Activated CD4-positive, CD25-positive, alpha-beta regulatory T cell (primary cell): ENCODE measurements at places on chromosomes 13 and 19.

DNA sequence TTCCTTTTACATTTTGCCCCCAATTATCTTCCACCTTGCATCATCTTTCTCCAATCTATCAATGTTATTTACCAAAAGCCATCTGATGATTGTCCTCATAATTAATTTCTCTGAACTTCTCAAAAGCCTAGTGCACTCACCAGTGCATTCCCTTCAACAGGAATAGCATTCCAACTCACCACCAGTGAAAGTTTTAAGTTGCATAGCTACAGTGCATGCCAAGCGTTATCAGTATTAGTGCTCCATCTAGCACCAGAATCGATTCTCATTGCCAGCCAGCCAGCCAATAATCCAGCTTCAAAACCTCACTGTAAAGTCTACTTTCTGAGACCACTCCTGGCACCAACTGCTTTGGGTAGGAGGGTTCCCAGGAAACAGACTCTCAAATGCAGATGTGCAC is 7.4 kb downstream of the MYCBP2 start:
- DNase-seq: no peak

DNA sequence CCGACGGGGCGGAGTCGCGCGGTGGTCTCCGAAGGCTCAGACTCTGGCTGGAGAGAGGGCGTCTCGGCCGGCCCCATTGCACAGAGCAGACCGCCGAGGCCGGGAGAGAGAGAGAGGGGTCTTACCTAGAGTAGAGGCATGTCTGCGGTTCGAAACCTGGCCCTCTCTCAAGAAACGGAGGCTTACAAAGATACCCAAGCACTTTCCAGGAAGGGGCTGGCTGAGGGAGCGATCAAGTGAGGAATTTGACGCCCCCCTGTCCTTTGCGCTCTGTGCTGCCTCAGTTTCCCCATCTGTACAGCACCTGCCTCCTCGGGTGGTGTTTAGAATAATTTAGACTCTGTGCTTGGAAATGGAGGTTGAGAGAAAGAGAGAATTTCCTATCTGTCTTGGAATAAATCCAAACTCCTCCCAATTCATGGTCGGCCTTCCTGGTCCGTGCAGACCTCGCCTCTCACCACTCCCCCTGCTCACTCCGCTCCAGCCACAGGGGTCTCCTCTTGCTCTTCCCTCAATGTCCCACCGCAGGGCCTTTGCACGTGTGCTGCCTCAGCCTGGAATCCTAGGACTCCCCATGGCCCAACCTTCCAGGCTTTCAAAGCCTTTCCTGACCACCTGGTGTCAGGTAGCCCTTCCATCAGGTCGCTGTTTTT is 658 bp upstream of the ISOC2 start:
- DNase-seq: no peak

DNA sequence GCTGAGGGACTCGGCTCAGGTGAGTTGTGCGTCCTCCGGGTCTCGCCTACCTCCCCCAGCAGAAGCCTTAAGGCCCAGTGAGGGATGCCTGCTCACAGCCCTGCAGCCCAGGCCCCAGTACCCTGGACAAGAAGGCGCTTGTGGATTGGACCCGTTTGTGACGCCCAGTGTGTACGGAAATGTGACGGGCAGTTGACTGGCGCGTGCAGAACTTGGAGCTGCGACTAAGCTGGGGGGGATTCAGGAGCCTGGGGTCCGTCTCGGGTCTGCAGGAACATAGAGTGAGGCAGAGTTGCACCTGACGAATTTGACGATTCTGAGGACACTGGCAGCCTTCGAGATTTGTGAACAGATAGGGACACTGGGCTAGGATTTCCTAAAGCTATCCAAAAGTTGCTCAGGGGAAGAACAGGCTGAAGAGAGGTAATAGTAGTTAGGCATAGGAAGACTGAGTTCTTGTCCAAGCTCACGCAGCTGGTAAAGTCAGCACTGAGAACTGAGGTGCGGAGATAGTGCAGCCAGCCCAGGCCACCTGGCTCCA is 519 bp downstream of the ZNF551 start:
- DNase-seq: no peak

DNA sequence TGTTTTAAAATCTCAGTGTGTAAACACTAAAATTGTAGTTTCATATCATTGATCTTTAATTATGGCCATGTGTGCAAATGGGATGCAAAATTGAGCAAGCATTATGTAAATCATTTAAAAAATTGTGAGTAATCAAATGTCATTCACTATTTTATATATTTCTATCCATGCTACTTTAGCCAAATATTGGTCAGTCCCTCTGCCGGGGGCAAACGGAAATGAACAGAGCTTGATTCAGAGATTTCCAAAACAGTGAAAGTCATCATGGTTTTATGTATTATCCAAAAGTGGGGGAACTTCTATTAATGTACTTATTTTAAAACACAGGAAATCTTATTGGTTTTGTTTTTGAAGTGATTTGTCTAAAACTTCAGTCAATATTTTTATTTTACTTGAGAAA is 219.1 kb downstream of the IRS2 start:
- DNase-seq: no peak

DNA sequence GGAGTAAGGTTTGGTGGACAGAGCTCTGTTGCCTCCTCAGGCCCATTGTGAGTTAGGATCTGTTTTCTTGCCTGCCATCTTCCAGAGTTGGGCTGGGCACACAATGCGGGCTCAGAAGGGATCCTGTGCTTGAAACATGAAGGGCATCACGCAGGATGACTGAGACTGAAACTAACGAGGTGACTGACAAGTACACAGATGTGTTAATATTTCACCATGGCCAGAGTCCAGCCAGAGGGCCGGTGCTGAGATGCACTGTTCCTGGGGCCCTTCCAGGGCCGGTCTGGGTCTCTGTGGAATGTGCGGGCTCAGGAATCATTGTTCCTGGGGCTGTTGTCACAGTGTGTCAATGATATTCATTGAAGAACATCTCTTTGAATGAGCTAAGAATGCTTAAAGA is 163.7 kb downstream of the URI1 start:
- no peak for DNase-seq

DNA sequence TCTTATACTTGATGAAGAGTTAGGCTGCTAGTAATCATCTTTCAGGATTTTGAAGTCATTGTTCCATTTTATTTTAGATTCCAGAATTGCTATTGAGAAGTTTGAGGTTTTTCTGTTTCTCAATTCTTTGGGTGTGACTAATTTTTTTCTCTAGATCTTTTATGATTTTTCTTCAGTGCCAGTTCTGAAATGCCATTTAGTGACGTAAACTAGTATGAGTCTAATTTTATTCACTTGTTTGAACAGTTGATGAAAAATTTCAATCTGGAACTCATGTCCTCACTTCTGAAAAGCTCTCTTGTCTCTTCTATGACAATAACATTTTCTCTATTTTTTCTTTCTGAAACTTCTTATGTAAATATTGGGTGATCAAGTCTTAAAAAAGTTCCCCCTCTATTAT is 188.5 kb upstream of the HTR2A start:
- no peak for DNase-seq

DNA sequence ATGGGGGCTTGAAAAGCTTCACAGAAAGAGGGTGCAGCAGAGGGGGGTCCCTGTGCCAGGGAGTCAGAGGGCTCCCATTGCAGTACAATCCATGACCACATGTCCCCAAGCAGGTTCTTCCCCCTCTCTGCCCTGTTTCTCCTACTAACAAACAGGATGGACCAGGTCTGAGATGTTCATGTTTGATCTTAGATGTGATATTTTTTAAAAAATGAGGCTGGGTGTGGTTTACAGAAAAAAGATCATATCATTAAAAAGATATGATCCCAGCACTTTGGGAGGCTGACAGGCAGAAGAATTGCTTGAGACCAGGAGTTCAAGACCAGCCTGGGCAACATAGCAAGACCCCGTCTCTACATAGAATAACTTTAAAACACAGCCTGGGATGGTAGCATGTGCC is 9.1 kb downstream of the OR7C2 start:
- no peak for DNase-seq

DNA sequence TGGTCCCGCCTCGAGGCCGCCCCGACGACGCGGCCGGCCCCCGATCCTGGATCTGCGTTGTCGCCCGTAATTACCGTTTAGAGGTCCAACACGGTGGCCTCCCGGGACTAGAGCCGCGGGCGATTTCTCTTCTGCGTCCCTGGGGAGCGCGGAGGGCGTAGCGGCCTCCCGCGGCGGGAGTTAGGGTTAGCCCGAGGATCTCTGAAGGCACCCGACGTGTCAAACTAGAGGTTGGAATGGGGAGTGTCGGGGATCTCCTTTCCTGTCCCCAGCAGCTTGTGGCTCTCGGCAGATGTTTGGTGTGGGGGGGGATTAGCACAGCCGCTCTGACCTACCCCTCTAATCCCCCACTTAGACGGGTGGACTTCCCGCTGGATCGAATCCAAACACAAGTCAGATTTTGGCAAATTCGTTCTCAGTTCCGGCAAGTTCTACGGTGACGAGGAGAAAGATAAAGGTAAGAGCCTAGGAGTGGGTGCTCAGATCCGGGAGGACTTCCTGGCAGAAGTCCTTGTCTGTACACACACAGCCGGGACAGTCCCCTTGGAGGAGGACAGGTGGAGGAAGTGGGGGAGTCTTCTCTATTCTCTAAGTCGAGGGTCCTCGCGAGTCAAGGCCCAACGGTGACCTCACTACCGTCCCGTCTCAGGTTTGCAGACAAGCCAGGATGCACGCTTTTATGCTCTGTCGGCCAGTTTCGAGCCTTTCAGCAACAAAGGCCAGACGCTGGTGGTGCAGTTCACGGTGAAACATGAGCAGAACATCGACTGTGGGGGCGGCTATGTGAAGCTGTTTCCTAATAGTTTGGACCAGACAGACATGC is 581 bp downstream of the CALR start:
- DNase-seq: no peak
